ENCODE measurements at places on chromosomes 1 and 21.

- DNase-seq = peak; percentile 52
Measured at GRCh38 chr1:226738995-226739695, at the start of gene ITPKB. Gene ITPKB (minus strand): TSS chr1:226739282. CDS start chr1:226737458, 1,824 bp downstream.

DNA sequence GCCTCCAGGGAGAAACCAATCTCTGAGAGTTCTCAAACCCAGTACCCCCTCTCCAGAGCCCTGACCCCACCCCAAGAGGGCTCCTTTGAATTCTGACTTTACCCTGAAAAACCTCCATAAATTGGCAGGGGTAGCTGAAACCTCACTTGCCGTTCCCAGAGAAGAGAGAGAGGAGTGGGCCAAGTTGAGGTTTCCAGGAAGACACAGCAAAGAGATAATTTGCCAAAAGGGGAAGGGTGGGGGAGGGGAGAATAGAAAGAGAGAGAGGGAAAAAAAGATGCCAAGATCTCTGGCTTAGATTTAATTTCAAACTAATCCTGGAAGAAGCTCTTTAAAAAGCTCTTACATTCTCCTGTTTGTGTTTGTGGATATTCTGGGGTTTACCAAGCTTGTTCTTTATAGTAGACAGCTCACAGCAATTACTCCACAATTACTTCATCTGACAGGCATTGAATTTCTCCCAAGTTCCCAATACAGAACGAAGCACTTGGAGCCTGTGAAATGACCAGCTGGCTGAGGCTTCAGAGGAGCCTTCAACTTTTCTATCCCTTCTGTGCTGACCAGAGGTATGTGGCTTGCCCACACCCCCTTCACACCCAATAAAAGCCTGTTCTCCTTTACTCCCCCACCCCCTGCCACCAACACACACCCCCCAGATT lies 1.1 kb upstream of the GRHL3 start:
- DNase-seq = no peak

GRCh38 chr1:173410133-173410793 lies 66.9 kb upstream of the PRDX6 start:
- no peak for DNase-seq

DNA sequence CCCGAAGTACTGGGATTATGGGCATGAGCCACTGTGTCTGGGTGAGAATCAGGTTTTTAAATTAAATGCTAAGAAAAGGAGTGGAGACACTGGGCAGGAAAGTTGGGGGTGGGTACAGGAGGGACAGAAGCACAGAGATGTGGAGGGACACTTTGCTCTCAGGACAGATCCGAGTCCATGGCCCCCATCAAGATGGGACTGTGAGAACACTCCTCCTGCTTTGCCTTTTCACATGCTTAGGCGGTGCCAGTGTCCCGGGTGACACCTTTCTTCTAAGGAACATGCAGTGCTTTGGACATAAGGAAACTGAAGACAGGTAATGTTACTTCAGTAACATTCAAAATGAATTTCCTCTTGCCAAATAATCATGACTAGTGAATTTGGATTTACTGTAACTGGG lies 16.7 kb downstream of the SLC25A33 start:
- no peak for DNase-seq

DNA sequence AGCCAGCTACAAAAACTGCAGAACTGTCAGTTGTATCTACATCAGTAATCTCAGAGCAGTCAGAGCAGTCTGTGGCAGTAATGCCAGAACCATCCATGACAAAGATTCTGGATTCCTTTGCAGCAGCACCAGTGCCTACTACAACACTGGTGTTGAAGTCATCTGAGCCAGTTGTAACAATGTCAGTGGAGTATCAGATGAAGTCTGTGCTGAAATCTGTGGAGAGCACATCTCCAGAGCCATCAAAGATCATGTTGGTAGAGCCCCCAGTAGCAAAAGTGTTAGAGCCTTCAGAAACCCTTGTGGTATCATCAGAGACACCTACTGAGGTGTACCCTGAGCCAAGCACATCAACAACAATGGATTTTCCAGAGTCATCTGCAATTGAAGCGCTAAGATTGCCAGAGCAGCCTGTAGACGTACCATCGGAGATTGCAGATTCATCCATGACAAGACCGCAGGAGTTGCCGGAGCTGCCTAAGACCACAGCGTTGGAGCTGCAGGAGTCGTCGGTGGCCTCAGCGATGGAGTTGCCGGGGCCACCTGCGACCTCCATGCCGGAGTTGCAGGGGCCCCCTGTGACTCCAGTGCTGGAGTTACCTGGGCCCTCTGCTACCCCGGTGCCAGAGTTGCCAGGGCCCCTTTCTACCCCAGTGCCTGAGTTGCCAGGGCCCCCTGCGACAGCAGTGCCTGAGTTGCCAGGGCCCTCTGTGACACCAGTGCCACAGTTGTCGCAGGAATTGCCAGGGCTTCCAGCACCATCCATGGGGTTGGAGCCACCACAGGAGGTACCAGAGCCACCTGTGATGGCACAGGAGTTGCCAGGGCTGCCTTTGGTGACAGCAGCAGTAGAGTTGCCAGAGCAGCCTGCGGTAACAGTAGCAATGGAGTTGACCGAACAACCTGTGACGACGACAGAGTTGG lies 7.3 kb downstream of the SON start:
- DNase-seq = no peak

- no peak for DNase-seq
Measured at GRCh38 chr21:39186676-39187075, 3.4 kb upstream of the PSMG1 start.

- no peak for DNase-seq
Measured at GRCh38 chr1:93995837-93996536, 86.8 kb upstream of the GCLM start.

DNA sequence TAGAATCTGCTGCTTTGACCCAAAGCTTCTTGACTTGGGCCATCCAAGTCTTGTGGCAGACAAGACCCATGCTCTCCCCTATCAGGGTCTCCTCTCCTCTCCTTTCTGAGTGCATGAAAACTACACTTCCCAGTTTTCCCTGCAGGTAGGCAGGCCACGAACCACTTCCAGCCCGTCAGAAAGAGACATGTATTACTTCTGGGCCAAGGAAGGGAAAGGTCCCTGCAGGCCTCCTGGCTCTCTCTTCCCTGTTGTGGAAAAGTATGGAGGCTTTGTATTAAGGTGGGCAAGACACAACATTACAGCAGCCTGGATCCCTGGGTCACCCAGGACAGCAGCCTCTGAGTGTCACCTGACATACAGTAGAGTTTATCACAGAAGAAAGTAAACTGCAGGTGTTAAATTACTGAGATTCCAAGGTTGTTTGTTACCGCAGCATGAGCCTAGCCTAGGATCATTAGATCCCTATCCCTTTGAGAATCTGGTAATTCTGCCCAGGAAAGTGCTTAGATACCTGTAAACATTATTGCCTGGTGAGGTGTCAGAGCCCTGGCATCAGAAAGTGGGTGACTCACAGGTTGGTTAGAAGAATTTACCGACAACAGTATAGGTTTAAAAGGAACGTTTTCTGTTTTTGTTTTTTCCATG lies 717.3 kb downstream of the MATN1 start:
- DNase-seq = no peak

- no peak for DNase-seq
Measured at GRCh38 chr1:231800108-231800507, 173.5 kb downstream of the DISC1 start.

GRCh38 chr1:9186082-9186859 lies 48.3 kb upstream of the H6PD start:
- DNase-seq = no peak

- DNase-seq = no peak
Measured at GRCh38 chr1:8821084-8821483, 3.6 kb upstream of the RERE start.

- peak; percentile 52 for DNase-seq
Measured at GRCh38 chr1:235253219-235253962, 74.6 kb downstream of the ARID4B start.

DNA sequence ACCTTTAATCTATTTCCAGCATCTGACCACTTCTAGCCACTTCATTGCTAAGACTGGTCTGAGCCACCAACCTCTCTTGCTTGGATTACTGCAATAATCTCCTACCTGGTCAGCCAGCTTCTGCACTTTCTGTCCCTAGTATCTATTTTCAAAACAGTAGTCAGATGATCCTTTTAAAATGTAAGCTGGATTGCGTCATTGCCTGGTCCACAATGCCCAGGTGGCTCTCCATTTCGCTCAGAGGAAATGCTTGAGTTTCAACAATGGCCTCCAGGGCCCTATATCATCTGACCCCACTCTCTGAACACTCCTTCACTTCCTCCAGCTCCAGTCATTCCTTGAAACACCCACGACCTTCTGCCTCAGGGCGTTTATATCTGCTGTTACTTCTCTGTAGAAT lies 2.3 kb downstream of the FYB2 start:
- no peak for DNase-seq

- DNase-seq = no peak
Measured at GRCh38 chr1:30273456-30273855, 449.9 kb downstream of the MATN1 start.

DNA sequence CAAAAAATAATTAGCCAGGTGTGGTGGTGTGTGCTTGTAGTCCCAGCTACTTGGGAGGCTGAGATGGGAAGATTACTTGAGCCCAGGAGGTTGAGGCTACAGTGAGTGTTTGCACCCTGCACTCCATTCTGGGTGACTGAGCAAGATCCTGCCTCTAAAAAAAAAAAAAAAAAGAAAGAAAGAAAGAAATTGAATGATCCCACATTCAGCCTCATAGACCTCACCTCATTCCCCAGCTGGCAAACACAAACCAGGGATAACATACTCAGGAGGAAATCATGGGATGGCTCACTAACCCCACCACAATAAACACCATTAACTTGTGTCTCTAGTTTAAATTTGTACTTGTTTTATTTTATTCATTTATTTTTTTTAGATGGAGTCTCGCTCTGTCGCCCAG lies 8.5 kb downstream of the ENSA start:
- no peak for DNase-seq

- DNase-seq = no peak
Measured at GRCh38 chr21:42745511-42746239, 92.3 kb downstream of the PDE9A start.

- no peak for DNase-seq
Measured at GRCh38 chr1:65393347-65393746, 27.1 kb upstream of the LEPR start.

- no peak for DNase-seq
Measured at GRCh38 chr21:45542667-45543370, 579 bp upstream of the SLC19A1 start.

GRCh38 chr1:161890574-161890973 lies 124.5 kb downstream of the ATF6 start:
- no peak for DNase-seq

All from HFF-Myc (cell line).